Activated CD8-positive, alpha-beta memory T cell treated with anti-CD3 and anti-CD28 coated beads, Interleukin-2, amount 50 U/mL, for 48 hours (primary cell): ENCODE measurements at places on chromosomes 11 and 22.

- peak; percentile 72 for DNase-seq
Measured at GRCh38 chr11:47259232-47259977, 1.6 kb downstream of the NR1H3 start.

DNA sequence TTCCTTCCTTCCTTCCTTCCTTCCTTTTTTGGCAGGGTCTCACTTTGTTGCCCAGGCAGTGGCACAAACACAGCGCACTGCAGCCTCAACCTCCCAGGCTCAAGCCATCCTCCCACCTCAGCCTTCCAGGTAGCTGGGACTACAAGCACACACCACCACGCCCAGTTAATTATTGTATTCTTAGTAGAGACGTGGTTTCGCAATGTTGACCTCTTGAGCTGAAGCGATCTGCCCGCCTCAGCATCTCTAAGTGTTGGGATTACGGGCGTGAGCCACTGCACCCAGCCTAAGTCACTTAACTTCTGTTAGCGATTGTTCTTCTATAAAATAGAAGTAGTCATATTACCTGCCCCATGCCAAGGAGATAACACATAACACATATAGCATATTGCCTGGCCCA is 2.8 kb upstream of the SYTL2 start:
- DNase-seq: no peak

GRCh38 chr11:17813391-17814059 is 78.9 kb downstream of the KCNC1 start:
- no peak for DNase-seq

GRCh38 chr11:121241343-121242211 is 51.0 kb upstream of the SC5D start:
- no peak for DNase-seq

- DNase-seq: no peak
Measured at GRCh38 chr22:22343581-22344296, 99.2 kb downstream of the VPREB1 start.

DNA sequence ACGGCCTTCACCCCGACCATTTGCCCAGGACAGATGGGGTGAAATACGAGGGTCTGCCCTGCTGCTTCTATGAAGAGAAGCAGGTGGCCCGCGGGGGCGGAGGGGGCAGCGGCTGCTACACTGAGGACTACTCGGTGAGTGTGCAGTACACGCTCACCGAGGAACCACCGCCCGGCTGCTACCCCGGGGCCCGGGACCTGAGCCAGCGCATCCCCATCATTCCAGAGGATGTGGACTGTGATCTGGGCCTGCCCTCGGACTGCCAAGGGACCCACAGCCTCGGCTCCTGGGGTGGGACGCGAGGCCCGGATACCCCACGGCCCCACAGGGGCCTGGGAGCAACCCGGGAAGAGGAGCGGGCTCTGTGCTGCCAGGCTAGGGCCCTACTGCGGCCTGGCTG is 11.2 kb downstream of the C22orf31 start:
- no peak for DNase-seq

GRCh38 chr11:59173080-59173963 is 1.4 kb downstream of the DTX4 start:
- DNase-seq: peak; percentile 58

GRCh38 chr11:80816454-80816847 is 1375.6 kb upstream of the TENM4 start:
- DNase-seq: no peak

DNA sequence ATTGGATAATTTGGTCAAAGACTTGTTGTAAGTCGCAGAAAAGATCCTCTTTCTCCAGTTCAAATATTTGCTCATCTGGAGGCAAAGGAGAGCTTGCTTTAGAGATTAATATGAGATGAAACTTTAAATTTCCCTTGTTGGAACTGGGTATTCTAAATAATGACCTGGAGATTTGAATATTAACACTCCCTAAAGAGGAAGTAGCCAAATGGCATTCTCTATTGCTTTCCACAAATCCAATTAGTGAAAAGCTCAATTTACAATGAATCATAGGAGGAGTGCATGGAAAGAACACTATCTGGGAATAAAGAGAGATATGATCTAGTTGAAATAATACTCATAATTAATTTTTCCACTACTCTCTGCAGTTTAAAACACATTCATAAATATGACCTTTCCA is 641.6 kb upstream of the TENM4 start:
- no peak for DNase-seq

GRCh38 chr11:110301577-110301976 is 5.2 kb upstream of the RDX start:
- DNase-seq: no peak

- DNase-seq: no peak
Measured at GRCh38 chr11:114302663-114303062, 6.5 kb downstream of the NNMT start.

DNA sequence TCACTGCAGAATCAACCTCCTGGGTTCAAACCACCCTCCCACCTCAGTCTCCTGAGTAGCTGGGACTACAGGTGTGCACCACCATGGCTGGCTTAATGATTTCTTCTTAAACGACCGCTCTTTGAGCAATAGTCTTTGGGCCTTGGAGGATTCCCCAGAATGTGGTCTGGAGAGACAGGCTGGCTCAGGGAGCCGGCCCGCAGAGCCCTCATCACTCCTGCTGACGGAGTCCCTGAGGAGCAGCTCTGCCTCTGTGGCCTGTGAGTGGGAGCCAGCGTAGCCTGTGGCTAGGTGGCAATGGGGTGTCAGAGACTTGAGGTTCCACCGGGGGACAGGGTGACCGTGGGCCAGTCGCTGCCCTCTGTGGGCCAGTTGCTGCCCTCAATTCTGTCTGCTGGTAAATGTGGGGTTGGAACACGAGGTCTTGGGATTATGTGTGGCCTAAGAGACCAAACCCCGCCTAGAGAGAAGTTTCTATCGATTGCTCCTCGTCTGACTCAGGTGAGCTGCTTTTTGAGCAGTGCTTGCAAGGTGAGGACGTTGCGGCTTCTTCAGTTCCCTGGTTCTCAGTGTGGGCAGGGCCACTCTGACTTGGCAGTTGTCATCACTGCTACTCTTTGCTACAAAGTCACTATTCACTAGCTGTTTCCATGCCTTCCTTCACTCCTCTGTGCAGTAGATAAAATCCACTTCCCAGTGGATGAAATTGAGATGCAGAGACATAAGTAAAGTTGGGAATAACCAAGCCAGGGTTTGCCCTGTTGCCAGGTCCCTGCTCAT is 124.8 kb upstream of the NECTIN1 start:
- no peak for DNase-seq

- DNase-seq: no peak
Measured at GRCh38 chr11:26219183-26220117, 112.5 kb upstream of the ANO3 start.

DNA sequence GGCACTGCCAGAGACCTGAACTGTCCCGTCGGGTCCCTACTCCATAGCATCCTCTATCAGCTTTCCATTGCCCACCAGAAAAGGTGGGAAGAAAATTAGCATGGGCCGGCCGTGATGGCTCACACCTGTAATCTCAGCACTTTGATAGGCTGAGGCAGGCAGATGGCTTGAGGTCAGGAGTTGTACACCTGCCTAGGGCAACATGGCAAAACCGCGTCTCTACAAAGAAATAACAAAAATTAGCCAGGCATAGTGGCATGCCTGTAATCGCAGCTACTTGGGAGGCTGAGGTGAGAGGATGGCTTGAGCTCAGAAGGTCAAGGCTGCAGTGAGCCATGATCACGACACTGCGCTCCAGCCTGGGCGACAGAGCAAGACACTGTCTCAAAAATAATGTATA is 3.5 kb downstream of the SLC25A18 start:
- DNase-seq: no peak

DNA sequence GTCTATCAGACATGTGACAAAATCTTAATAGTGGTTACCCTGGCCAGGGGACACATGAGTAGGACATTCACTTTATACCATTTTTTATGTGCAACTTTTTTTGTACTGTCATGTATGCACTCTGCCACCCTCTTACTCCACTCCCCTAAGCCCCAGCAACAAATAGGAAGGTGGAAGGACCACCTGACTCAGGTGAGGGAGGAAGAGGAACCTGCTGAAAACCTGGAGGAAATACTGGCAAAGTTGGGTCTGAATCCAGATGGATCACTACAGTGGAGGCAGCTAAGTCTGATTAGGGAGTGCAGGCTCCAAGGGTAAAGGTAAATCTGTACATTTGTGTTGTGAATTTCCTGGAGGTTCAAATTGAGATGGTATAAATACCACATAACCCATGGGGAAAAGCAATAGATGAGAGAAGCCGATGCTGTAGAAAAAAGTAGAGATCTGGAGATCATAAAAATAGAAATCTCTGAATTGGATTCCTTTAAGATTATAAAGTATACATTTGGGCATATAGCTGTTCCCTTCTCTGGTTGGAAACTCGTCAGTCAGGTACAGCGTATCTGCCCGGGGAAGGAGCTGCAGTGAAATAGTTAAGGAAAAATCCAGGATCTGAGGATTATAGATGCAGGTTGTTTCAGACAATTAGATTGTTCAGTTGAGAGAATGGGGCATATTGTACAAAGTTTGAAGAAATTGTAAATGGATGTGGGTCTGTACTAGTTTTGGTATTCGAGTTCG is 52.2 kb upstream of the OR9Q1 start:
- no peak for DNase-seq

DNA sequence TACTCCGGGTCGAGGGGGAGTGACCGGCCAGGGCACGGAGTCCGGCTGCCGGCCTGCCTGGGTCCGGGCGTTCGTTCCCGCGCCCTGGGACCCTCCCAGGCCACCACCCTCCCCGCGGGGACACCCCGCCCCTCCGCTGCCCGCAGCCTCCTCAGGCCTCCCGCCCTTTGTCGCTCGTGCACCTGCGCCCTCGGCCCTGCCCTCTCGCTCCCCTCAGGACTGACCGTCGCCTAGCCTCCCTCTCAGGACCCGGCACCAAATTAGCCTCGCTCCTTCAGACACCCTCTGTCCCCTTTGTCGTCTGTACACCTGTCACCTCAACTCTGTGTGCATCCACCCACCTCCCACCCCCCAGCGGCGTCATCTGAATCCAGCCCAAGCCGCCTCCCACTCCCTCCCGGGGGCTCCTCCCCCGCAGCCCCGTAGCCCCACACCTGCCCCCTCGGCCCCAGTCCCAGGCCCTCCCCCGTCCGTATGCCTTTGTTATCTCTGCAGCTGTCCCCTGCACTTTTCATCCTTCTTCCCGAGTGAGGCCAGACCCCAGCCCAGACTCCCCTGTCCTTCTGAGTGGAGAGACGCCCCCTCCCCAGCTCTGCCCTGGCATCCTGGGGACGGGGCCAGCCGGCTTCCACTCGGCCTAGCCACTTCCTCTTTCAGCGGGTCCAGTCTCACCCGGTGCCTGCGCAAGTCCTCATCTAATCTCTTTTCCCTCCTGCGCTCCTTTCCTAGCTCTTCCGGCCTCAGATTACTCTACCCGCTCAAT is 643 bp downstream of the TIGD3 start:
- DNase-seq: no peak

DNA sequence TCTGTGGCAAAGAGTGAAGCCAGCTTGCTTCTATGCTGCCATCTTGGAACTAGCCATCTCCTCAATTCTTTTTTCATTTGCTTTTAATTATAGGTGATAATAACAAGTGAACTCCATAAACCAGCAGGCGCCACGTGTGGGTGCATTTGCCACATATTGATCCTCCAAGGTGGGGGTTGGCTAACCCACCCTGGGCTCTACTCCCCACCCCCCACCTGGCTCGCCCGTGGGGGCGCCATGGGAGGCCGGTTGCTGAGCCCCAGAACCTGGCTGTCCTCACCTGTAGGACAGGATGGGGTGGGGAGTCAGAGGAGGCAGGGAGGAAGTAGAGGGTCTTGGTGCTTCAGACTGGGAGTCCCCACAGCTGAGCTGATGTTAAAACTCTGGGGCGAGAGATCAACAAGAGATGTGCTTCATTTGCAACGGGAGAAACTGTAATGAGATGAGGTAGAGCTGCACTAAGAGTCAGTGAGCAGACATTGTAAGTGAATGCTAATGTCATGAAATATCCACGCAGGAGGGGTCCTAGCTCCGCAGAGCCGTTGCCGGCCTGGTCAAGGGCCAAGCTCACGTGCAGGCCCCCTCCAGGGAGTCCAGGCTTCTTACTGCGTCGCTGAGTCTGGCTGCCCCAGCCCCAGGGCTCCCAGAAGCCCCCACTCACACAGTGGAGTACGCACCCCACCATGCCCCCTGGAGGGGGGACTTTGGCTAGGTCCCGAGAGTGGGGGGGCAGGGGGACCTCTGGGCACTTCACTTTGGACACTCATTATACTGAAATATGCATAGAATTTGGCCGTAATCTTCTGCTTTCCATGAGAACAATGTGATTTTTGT is 59.4 kb downstream of the BRD1 start:
- DNase-seq: no peak

- no peak for DNase-seq
Measured at GRCh38 chr11:44608991-44609782, 43.7 kb downstream of the CD82 start.

DNA sequence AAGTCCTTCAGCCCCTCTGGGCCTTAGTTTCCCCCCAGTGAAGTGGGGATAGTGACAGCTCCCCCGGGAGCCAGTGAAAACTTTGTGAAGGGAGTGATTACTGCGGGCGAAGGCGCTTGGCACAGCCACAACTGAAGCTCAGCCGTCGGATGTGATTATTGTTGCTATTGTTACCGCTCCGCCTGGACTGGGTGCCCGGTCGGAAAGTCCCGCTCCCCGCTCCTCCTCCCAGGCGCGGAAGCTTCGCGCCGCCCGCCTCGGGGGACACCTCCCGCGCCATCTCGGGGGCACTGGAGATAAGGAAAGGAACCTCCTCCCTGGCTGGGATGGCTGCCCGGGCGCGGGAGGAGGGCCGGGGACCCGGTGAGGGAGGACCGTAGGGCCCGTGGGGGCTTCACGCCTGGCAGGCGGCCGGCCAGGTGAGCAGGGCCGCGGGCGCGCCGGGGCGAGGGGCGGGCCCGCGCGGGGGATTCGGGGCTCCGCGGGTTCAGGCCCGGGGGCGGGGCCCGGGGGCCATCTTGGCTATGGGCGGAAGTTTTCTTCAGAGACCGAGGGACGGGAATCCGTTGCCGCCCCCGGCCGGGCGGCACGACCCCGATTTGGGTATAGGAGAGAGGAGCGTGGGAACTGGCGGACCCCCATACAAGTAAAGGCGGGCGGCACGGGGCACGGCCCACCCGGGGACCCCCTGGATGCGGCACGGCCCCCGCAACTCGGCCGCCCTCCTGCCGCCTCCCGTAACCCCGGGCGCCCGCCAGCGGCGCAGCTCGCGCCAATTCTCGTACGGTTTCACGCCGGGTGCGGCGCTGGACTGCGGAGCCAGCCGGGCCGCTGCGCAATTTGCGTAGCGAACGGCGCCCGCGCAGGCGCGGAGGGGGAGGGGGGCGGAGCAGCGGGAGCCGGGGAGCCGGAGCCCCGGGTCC is at the start of gene GPR137:
Gene GPR137, plus strand, starts transcription at position 887 of the 923 bp plus-strand sequence. CDS start 677 bp downstream, outside the sequence.
- DNase-seq: peak; percentile 100

DNA sequence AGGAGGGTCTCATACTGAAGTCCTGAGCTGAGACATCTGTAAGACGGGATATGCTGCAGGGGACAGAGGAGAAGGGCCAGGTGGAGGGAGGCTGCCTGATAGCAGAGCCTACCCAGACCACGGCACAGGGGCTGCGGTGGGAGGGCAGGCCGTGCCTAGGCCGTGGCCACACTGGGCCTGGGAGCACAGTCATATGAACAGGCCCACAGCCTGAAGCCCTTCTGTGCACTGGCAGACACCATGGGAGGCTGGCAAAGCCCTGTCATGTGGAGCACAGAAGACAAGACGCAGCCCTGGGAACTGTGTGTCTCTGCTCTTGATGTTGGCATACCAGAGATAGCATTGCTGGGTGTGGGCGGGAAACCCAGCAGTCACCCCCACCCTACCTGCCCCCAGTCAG is 3.3 kb downstream of the SPATA19 start:
- no peak for DNase-seq

- DNase-seq: peak; percentile 34
Measured at GRCh38 chr22:19815823-19816290, 38.8 kb downstream of the GNB1L start.

GRCh38 chr11:11620173-11620920 is 1.5 kb downstream of the GALNT18 start:
- DNase-seq: peak; percentile 58
